ENCODE measurements at places on chromosomes 7 and 10.

- DNase-seq, result no peak
These were observed 41.0 kb upstream of the WASL start for GRCh38 chr7:123789817-123790216.

GRCh38 chr10:61296161-61296560 lies 157.0 kb downstream of the TMEM26 start:
- no peak for DNase-seq

DNA sequence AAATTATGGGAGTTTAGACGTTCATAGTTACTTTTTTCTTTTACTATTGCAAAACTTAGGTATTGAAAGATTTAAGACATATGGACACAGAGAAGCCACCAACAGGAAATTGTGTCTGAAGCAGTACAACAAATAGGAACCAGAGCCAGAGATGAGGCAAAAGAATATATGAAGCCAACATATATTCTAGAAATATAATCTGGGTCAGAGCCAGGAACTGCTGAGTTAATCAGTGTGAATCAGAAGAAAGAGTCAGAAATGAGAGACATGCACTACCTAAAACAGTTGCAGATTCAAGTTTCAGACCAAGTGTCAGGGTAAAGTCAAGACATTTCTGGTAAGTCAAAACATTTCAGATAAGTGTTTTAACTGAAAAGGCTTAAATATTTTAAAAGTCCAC lies 67.7 kb downstream of the DGKB start:
- no peak for DNase-seq

GRCh38 chr10:48389272-48389671 lies 82.8 kb downstream of the MAPK8 start:
- DNase-seq, result no peak

GRCh38 chr7:35718047-35718446 lies 23.1 kb upstream of the HERPUD2 start:
- DNase-seq, result no peak

DNA sequence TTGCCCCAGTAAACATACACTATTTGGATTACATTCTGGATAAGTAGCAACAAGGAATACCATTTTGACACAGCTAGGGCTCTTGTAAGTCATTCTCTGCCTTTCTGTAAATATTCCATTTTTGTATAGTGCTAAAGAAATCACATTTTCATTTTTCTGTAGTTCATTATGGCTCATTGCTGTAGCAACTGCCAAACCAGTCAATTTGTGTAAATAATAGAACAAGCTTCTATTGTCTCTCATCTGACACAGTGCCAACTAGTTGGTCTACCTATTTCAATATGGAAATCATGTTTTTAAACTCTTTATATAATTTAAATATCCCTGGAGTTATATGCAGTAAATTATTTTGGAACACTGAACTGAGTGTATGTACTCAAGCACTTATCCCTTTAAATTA lies 193.7 kb downstream of the RELN start:
- DNase-seq, result no peak

- DNase-seq, result no peak
These were observed 62.9 kb upstream of the FAM171A1 start for GRCh38 chr10:15433850-15434537.

- DNase-seq, result no peak
These were observed 128.5 kb downstream of the DKK1 start for GRCh38 chr10:52442576-52442975.

GRCh38 chr10:131663351-131663750 lies 237.5 kb upstream of the PPP2R2D start:
- DNase-seq, result no peak

DNA sequence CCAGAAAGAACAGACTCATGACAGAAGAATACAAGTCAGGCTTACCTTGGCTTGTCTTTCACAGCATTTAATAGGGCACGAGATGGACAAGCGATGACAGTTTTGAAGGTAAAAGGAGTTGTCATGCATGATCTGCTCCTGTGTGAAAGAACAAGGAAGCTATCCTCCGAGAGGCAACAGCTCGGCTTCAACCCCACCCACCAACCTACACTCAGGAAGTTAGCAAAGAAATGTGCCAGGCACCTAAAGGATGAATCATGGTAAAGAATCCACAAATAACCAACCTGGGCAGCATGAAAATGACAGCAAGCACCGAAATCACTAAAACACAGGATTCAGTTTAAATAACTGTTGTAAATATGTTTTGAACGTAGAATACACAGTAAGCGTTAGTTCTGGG lies 700.2 kb downstream of the TYW1 start:
- no peak for DNase-seq

DNA sequence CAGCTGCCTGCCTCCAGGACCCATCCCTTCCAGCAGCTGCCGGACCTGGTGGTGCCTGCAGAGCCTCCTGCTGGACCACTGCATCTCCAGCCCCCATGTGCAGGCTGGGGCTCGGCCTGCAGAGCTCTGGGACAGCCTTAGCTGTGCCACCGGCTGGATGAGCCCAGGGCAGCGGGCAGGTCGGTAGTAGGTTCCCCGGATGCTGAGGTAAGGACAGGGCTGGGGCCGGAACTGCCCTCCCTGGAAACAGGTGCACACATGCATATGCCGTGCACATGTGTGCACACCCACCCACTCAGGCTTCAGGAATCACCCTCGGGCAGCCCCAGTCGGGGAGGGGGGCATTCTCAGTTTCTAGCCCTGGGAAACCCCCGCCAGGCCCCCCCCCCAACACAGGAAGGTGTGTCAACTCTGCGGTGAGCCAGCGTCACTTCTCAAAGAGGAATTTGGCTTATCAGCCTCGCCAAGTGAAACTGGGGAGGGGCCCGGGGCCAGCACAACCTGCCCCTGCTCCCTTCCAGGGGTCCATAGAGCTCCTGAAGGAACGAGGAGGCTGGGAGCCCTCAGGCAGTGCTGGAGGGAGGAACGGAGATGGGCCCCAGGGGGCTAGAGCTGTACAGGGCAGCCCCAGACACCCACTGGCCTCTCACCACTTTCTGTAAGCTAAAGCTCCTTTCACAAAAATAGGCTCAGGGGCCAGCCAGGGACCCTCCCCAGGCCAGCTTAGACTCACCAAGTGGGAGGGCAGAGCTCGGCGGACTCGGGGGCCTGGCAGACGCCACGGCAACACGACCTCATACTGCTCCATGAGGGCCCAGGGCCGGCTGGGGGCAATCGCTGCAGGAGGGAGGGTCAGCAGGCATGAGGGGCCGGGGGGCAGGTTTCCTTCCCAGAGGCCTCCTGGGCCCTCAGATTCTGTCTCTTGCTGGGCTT lies 1.7 kb downstream of the ADAM8 start:
- no peak for DNase-seq

DNA sequence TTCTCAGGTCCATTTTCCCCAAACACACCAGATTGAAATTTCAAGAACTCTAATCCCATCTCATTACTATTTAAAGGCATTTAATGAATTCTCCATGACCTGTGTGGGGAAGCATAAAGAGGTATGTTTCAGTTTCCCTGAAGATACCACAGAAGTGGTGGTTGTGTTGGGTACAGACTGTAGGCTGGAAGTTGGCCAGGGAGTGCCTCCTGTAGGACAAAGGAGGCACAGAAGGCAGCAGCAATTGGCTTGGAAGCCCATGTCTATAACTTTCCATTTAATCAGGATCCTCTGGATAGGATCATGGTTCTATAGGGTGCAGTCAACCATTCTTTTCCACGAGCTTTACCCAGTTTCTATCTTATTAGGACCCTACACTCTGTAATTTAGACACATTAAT lies 8.6 kb upstream of the BET1 start:
- DNase-seq, result no peak

GRCh38 chr7:35253460-35253709 lies 515 bp downstream of the TBX20 start:
- DNase-seq, result no peak

- DNase-seq, result peak; percentile 35
These were observed 288.0 kb upstream of the PITRM1 start for GRCh38 chr10:3460420-3461128.

DNA sequence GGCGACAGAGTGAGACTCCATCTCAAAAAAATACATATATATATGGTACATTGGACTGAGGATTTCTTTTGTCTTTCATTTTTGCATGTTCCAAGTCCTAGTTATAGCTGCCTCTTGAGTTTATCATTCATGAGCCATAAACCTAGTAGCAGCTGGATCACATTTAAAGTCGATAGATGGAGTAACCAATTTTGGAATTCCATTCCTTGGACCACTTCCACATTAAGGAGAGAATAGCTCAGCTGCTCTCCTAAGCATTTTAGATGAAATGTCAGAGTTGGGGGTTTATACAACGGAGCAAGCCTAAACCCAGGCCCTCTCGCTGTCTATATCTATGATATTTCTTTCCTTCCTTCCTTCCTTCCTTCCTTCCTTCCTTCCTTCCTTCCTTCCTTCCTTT lies 141.2 kb downstream of the LYZL1 start:
- no peak for DNase-seq

GRCh38 chr10:113970641-113971040 lies 73.0 kb upstream of the ADRB1 start:
- DNase-seq, result no peak

DNA sequence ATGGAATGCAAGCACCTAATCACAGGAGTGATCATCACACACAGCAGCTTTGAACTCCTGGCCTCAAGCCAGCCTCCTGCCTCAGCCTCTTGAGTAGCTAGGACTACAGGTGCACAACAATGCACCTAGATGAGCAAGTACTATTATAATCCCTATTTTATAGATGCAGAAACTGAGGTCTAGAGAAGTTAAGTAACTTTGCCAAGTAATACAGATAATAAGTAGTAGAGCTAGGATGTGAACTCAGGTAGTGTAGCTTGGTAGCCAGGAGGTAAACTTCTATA lies 33.7 kb downstream of the DNAJC12 start:
- no peak for DNase-seq

DNA sequence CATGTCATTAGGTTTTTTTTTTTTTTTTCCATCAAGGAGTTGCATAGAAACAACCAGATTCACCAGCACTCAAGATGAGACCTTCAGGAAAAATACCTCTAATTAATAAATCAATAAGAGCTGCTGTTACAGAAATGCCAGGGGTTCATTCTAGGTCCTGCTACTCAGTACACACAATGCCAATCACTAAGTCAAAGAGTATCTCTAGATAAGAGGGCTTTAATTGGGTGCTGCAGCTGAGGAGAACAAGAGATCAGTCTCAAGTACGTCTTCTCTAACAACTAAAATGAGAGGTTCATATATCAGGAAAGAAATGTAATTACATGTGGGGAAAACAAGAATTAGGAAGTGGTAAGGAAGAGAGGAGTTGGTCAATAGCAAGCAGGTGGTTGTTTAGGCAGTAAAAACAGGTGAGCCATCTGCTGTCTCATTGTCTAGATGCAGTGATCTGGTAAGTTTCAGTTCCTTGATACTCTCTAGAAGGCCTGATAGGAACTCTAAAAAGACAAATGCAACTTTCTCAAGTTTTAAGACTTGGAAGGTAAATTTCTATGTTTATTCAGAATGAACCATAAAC lies 272.9 kb upstream of the ZWINT start:
- peak; percentile 2 for DNase-seq

GRCh38 chr10:128852449-128852848 lies 614.6 kb upstream of the MGMT start:
- DNase-seq, result no peak

DNA sequence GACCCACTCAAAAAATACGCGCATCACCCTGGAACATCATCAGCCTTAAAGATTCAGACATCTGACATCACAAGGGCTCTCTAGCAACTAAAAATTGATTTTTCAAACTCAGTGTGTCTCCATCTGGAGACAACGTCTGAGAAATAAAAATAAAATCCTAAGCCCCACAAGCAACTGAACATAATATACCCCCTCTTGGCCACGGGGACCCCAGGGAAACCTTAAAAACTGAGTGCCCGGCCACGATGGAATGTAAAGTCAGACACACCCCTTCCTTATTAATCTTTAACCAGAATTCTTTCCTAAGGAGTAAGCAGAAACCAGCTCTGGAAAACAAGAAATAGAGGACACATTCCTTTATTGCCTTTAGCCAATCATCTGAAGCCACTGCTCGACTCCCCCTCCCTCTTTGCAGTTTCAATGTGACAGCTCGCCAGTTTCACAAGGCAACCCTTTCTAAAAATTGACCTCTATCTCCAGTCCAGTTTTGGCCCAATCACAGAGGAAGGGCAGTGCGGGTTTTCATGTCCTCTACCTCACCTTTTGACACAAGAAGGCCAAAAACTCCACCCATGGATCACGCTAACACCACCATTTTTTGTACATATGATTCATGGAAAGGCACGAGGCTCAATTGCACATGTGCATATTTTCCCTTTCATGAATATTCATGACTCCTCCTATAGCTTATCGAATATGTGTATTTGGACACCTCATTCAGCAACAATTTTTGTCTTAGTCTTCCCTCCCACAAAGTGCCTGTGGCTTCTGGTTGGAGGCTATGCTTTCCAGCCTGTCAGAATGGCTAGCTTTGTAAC lies 24.2 kb downstream of the IFIT3 start:
- no peak for DNase-seq

DNA sequence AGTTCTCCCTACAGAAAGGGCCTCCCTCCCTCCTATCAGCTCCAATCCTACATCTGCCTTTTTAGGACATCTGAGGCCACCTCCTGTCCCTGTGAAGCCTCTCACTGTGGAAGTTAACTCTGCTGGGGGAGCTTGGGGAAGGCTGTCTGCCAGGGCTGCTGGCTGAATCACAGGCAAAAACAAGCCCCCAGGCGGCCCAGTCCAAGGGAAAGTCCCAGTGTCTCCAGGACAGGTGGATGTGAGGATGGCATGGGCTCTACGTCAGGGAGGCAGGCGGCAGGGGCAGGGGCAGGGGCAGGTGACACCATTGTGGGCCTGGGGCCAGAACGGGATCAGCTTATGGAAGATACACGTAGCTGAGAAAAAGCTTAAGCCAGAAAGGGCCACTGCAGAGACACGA lies 240.2 kb downstream of the MAD1L1 start:
- DNase-seq, result no peak

- DNase-seq, result no peak
These were observed 76.9 kb upstream of the LANCL2 start for GRCh38 chr7:55288070-55288824.

DNA sequence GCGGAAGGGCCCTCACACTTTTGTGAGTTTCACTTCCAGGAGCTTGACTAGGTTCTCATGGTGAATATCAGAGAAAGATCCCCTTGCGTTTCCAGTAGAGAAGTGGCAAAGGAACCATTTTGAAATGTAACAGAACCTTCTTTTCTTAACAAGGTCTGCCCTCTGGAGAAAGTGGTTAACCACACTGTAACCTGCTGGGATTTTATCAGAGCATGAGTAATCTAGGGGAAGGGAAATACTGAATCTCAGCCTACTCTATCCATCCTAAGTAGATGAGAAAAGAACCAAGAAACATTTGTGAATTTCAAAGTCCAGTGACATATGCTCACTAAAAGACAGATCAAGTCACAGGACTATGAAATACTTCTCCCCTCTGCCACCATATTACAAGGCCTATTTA lies 235.5 kb downstream of the ZEB1 start:
- DNase-seq, result no peak

- DNase-seq, result no peak
These were observed 37.3 kb downstream of the DCLRE1C start for GRCh38 chr10:14916600-14916999.

DNA sequence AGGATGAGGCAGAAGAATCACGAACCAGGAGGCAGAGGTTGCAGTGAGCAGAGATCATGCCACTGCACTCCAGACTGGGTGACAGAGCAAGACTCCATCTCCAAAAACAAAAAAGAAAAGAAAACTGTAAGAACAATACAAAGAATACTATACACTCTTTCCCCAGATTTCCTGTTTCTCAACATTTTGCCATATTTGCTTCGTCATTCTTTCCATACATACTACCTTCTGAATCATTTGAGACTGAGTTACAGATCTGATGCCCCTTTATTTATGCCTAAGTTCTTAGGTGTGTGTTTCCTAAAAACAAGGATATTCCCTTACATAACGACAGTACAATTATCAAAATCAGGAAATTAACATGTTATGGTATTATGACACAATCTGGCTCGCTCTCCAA lies 168.4 kb upstream of the CELF2 start:
- no peak for DNase-seq
